CD4-positive, alpha-beta T cell treated with Interleukin-15 for 4 hours (primary cell): ENCODE measurements at places on chromosomes 2 and 18.

- no peak for DNase-seq
Measured at GRCh38 chr2:207321514-207321913, 155.8 kb upstream of the KLF7 start.

DNA sequence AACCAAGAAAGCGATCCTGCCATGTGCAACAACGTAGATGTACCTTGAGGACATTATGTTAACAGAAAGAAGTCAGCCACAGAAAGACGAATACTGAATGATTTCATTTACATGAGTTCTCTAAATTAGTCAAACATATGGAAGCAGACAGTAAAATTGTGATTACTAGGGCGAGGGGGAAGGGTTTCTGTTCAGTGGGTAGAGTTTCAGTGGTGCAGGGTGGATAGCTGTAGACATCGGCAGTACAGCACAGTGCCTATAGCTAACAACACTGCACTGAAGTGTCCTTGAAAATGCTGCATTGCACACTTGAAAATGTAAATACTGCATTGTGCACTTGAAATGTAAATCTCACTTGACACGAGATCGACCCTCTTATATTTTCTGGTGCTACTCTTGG lies 275.3 kb downstream of the GALR1 start:
- no peak for DNase-seq

- no peak for DNase-seq
Measured at GRCh38 chr2:231367178-231367577, 28.3 kb upstream of the B3GNT7 start.

DNA sequence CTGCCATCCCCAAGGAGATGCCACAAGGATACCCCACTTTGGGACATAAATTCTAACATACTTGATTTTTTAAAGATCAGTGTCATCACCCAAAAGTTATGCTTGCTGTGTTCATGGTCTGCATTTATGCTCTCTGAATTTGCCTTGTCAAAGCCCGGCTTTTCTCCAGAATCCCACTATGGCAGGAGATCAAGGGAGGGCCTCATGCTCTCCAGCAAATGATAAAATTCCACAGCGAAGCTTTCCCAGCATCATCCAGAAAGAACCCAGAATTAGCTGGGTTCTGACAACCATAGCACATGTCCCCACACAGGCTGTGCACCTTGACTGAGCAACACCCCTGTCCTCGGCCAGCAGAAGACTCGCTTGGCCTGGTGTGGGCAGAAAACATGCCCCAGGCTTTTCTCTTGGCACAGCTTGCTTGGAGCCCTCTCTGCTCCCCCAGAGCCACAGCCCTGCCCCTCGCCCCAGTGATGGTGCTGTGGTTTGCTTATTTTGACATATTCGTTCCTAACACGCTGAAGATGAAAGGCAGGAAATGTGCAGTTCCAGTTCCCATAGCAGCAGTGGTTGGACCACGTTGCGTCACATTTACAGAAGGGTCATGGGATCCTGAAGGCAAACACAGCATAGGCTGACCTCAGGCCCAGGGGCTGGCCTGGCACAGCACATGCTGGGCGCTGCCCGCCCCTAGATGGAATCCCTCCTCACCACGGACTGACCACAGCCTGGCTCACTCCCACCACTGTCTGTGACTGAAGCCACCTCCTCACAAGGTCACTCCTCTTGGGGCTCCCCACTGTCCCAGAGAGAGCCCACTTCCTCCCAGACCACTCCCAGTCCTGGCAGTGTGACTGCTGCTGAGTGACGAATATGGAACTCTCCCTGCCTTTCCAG lies 14.1 kb upstream of the CHRNA1 start:
- peak; percentile 60 for DNase-seq

DNA sequence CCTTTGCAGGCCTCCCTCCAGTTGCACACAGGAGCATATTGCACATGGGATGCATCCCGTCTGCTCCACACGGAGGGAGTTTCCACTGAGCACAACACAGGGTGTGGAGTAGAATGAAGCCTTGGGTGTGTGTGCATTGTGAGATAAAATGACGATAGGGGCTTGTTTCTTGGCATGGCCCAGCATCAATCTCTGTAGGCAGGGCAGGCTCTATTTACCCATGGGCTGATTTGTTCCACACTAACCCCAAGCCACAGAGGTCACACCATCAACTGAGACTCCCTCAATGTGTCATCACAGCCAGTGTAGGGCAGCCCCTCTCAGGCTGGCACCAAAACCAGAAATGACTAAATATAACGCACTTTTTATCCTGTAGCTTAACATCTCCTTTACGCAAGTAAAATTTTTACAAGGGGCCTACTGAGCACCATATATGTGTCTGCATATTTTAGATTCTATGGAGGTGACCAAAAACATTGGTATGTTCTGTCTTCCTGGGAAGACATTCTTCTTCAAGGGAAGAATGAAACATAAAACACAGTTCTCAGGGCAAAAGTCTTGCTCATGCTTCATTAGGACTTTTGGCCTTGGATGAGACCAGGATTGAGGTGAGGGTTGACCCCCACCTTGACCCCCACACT lies 2.7 kb upstream of the GKN1 start:
- DNase-seq, result no peak

- no peak for DNase-seq
Measured at GRCh38 chr18:36831139-36831538, 2.2 kb downstream of the KIAA1328 start.

DNA sequence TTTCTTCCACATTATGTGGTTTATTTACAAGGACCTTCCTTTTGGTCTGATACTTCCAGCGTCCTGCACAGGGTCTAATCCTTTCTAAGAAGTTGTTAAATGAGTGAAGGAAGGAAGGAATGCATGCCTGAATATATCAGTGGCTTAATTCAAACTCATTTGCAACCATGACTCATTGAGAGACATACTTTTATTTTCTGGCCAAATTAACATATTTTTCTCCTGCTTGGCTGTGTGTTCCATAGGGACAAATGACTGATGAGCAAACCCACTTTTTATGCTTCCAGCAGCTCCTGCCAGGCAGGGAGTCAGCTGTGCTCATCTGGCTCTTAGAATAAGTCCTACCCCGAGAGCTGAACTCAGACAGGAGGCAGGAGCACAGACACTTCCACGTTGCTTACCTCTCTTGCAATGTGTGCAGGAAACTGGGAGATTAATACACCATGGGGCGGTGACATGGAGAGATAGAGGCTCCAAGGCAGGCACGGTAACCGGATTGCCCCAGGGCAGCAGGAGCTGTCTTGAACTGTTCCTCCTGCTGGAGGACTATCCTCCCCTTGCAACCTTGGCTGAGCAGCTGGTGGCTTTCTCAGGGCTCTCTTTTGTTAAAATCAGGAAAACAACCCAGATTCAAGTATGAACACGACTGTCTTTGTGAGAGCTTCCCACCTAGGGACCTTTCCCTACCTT lies 667.5 kb upstream of the HS6ST1 start:
- no peak for DNase-seq

DNA sequence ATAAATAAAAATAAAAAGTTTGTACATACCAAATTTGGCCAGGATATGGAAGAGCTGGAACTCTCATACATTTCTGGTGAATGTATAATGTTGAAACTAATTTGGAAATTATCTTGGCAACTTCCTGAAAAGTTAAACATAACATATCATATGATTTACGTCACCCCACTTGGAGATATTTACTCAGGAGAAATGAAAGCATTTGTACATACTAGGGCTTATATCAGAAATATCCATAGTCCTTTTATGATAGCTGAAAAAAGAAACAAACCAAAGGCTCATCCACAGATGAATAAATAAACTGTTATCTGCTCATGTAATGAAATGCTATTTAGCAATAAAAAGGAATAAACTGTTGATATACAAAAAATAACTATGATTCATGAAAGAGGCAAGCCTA lies 318.2 kb upstream of the NRXN1 start:
- no peak for DNase-seq

GRCh38 chr2:28678175-28678855 lies 73.3 kb upstream of the PPP1CB start:
- no peak for DNase-seq

GRCh38 chr2:201378496-201379397 lies 21.6 kb upstream of the FLACC1 start:
- DNase-seq, result no peak

GRCh38 chr2:188076149-188077056 lies 215.3 kb upstream of the GULP1 start:
- DNase-seq, result no peak

DNA sequence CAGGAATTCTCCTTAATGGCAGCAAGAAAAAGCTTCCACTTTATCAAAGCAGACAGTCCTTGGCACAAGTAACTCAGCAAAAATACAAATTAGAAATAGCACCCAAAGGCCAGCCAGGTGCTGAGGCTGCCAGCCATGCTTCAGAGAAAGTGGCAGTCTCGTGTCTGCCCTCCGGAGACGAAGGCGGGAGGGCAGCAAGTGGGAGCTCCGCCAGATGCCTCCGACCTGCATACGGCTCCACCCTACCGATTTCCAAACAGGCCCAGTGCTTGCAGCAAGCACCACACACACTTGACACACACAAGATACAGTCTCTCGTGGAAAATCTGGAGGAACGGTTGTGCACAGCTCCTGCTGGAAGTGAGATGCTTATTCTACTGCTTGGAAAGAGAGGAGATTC lies 134.9 kb upstream of the REV1 start:
- no peak for DNase-seq

DNA sequence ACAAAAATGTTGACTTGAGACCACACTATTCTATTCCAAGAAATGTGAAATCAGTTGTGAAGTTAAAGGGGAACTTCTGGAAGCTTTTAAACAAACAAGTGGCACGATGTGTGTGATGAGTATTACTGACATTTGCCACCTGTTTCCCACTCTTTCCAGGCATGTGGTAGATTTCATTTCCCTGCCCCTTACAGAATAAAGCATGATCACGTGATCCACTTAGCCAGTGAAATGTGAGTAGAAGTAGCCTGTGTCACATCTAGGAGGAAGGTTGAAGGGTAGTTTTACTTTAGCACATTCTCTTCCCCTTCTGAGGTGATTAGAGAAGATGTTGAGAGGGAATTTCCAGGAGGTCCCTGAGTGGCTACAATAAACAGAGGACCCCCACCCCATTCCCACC lies 3.8 kb downstream of the COL4A4 start:
- DNase-seq, result no peak

DNA sequence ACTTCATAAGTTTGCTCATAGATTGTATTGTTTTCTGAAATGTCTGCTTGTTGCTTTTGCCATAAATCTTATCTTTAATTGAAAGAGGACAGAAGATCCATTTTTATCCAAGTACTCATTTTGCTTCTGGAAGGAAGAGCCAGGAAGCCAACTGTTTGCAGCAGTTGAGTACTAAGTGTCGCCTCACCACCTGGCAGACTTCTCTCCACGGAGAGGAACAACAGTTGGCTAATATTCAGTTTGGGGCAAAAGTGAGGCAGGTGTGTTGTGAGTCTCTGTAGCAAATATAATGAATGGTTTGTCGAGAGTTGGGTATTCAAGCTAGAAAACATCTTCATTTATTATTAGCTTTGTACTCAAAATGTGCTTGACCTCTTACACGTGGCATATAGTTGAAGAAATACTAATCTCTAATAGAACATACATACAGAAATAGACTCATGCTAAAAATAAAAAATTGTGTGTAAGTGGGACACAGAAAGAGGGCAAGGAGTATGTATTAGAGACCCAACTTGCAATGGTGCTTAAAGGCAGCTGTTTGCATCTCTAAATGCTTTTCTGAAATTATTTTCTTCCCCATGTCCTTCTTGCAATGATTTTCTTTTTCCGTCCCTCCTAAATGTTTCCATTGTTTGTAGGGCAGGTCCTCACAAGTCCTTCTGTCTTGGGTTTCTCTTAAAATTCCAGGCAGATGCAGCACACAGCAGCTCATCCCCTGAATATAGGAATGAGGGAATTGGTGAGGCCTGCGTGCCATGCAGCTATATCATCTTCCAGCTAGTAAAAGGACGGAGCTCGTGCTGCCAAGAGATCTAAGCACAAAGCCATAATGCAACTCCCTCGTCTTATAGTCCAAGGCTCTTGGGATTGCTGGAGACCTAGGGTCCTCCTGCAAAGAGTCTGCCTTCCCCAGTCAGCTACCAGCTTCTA lies 44.8 kb upstream of the MAP3K20 start:
- DNase-seq, result no peak

- no peak for DNase-seq
Measured at GRCh38 chr2:181421464-181421863, 35.7 kb upstream of the ITGA4 start.

DNA sequence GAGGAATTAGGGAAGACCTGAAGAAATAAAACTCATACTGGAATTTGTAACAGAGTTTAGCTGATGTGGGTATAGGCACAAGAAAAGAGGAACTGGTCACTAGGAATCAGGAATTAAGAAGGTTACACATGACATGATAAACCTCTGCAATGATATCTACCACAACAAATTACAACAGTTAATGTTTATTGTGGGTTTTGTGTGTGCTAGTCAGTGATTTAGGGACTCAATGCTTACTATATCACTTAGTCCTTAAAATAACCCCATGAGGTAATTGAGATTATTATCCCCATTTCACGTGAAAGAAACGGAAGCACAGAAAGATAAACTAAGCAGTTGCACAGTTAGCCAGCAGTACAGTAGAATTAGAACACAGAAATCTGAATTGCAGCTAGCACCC lies 415.8 kb upstream of the ZEB2 start:
- DNase-seq, result no peak

DNA sequence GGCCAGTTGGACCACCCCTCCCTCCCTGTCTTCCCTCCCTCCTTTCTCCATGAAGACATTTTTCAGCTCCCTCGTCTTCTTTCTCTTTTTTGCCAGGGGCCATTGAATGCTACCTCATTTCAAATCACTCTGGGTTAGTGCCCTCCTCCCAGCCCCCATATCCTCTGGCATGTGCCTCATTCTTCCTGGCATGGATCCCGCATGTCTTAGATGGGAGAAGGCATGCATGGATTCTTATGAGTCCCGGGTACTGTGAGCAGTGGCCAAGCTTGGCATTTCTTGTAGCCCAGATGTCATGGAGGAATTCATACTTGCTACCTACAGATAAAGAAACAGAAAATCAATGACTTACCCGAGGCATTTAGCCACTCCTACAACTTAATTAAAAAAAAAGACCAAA lies 9.0 kb upstream of the HAAO start:
- no peak for DNase-seq

GRCh38 chr2:40431600-40431955 lies 20.3 kb downstream of the SLC8A1 start:
- DNase-seq, result no peak

DNA sequence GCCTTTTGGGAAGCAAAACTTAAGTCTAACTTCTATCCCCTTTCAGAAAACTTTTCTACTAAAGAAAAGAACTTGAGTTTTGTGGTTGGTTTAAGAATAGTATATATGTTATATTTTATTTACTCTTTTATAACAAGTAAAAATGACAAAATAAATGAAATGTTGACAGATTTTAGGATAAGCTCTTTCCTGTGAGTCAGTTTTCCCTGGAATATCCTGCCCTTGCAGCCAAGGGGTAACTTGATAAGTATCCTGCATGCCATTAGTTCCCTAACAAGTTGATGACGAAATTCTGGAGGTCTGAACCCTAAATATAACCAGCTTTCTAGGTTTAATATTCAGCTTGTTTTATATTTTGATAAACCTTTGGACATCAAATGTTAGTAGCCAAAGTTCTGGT lies 7.3 kb upstream of the HTR2B start:
- no peak for DNase-seq

GRCh38 chr18:68467957-68468356 lies 247.0 kb downstream of the TMX3 start:
- DNase-seq, result no peak

GRCh38 chr2:120732506-120733237 lies 3.0 kb upstream of the GLI2 start:
- no peak for DNase-seq

GRCh38 chr2:227817850-227818674 lies 4.4 kb downstream of the CCL20 start:
- peak; percentile 74 for DNase-seq
